ENCODE measurements at places on chromosomes 3 and 15.

DNA sequence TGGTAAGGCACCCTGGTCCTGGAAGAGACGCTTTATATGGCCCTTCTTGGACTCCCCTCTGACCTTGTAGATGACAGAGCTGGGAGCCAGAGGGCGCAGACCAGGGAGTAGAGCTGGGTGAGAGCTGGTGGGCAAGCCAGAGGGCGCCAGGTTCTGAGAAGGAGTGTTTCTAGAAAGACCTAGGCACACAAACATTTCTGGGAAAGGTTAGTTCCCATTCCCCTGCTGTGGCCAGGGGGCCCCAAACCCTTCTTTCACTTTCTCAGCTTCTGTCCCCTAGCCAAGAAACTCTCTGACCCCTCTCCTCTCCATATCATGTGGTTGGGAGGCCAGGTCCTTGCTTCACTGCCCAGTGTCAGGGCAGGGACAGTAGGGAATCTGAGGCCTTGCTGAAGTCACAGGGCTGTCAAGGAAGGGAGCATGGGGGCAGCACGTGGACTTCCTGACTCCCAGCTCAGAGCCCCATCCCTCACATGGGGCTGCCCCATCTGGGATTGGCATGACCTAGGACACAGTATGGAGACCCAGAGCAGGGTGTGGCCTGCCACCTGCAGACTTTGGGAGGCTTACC is 3.6 kb downstream of the HEMK1 start:
- no peak for DNase-seq

DNA sequence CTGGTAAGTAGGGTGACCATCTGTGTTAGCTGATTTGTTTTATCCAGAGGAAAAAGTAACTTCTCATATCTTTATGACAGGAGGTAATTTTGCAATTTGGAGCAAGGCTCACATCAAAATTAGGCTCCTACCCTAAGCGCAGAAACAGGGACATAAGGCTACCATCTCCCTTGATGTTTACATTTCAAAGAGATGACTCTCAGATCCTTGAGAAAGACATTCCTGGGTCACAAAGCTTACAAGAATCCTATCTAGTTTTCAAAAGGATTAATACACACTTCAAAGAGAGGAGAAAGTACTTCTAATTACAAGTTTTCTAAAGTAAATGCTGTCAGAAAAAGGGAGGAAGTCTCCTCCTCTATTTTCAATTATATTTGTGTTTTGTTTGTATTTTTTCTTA is 7.0 kb downstream of the ZPLD1 start:
- no peak for DNase-seq

DNA sequence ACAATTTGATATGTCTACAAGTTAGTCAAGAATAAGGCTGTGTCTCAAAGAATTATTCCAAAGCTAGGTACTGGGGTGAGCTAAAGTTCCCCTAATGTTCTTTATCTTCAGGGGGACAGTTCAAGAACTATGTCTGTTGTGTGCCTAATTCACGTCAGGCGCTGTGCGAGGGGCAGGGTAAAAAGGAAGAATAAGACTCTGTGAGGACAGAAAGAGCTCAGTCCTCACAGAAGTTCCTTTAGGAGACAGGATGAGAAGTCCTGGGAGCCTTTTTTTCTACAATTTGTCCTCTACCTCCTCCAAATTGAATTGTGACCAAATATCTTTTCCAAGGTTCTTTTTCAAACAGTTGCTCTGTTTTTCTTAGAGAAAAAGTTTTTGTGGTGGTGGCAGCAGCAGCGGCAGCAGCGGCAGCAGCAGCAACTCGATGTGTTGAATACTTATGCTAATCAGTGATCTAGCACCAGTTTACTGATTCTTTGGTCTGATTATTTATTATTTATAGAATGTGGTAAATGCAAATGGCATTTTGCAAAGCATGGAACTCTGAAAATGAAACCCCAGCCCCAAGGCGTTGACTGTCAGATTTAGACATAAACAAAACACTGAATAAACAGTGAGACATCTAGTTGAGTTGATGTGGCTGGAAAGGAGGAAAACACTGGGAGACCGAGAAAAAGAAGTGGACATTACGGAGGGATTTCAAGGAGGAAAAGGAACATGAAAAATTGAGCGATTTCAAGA is 88.6 kb downstream of the GTPBP8 start:
- no peak for DNase-seq

DNA sequence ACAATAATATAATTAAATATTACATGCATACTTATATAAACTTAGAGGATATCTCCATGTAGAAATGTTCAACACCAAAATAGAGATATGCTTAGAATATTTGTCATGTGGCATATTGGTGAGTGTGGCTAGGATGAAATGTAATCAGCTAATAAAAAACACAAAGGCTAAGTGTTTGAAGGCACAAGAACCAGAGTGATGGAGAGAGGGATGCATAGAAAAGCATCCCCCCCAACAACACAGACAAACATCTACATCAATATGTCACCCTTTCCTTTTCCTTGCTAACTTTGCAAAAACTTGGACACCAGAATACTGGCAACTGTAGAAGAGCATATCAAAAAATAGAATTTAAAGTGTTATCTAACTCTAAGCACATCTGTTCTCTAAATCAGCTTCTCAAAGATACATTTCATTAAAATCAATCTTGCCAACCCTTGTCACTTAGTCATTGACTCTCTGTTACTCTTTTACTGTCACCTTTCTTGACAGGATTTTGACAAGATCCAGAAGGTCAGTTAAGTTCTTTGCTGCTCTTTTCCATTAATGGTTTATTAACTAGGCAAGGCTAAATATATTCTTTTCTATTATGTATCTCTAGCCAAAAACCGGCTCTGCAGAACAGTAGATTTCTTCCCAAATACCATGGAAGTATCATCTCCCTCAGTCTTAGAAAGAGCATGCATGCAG is 695.9 kb downstream of the OTOL1 start:
- DNase-seq, result no peak

- DNase-seq, result no peak
Measured at GRCh38 chr3:105323274-105323599, 43.5 kb upstream of the ALCAM start.

GRCh38 chr3:168951368-168951767 is 712.1 kb downstream of the MECOM start:
- DNase-seq, result no peak
